ENCODE measurements at places on chromosomes 5 and 9.

DNA sequence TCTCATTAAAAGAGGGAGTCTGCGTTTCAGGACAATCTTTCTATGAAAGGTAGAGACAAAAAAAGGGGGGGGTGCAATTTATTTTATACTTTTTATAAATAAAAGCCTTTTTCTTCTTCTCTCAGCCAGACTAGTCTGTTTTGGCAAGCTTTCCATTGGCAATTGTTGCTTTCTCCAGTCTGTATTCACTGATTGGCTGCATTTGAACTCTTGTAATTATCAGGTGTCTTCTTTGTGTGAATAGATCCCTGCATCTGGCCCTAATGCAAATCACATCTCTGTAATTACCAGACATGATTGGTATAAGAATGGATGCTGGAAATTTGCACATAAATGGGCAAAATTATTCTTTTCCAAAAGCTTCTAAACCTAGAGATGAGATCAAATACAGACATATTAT lies 7.6 kb upstream of the EQTN start:
- DNase-seq = no peak

DNA sequence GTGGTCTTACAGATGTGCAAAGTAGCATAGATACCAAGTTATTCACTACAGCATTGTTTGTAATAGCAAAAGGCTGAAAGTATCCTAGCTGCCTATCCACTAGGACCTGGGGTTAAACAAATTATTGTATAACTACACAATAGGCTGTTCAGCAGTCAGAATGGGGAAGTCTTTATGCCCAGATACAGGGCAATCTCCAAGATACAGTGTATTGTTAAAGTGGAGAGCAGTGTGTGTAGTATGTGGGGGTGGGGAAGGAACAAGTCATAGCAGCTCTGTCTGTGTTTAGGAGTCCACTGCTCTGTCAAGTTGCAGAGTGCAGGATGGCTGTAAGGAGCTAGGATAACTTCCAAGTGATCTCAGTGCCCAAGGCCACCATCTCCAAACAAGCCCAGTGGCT lies 5.5 kb downstream of the PCYOX1L start:
- no peak for DNase-seq

- no peak for DNase-seq
Observed at GRCh38 chr9:133112663-133113026, 8.4 kb downstream of the RALGDS start.

- no peak for DNase-seq
Observed at GRCh38 chr5:8683496-8683895, 814.5 kb downstream of the MTRR start.

DNA sequence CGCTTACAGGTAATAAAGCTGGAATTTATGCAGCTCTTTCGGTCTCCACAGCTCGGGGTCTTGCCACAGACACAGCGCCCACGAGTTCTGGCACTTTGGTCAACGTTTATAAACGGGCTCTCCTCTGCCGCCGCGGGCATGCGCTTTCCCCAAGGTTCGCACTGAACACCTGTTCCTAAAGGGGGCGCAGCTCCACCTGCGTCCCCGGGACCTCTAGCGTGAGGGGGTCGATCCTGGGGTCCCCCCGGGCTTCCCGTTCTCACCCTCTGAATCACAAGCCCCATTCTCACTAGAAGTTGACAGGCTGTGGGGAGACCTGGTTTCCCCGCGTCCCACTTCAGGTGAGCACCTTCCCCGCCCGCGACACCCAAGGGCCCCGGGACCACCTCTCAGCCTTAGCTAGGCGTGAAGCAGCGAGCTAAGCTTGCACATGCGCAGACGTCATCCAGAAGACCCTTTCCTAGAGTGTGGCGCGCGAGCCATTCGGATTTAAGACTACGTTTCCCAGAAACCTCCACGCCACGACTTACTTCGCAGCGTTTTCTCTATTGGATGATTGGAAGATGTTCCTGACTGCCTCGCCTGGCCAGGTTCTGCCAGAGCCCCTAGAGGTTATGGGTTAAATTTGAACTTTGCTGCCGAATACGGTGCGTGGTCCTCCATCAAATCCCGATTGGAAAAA lies 21.3 kb upstream of the ZNF782 start:
- peak; percentile 65 for DNase-seq

DNA sequence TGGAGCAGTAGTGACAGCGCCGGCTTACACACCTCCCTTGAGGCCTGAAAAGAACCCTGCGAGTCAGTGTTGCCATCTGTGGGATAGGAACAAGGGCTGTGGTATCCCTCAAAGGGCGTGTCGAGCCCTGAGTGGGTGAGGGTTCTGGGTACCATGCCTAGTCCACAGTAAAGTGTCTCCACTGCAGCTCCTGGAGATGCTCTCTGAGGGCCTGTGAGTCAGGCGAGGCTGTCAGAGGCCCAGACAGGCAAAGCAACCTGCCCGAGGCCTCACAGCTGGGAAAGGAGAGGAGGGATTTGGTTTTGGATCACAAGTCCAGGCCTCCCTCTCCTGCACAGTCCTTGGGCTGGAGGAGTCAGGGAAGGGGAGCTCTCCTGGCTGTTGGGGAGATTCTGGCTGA lies 6.1 kb downstream of the PRRX2 start:
- DNase-seq = no peak

- peak; percentile 81 for DNase-seq
Observed at GRCh38 chr9:110443146-110443865, 105.6 kb upstream of the TXNDC8 start.

- peak; percentile 45 for DNase-seq
Observed at GRCh38 chr5:123035918-123036390, 571 bp downstream of the PPIC start.

DNA sequence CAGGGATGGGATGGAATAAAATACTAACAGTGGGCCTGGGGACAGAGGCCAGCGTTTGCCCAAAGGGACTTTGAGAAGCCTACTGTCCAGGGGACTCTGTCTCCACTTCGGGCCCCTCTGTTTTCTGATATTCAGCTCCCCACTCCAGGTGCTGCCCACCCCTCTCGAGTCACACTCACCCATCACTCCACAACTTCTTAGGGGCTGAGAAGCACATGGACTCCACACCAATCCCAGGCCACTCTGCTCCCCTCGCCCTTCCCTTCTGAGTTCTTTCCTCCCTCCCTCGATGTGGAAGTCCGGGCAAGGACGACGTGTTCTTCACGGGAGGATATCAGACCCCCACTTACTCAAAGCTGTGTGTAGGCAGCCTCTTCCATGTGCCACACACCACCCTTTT lies 124.5 kb downstream of the BARX1 start:
- DNase-seq = no peak

- DNase-seq = peak; percentile 25
Observed at GRCh38 chr5:40879163-40879942, 29.9 kb upstream of the C7 start.

DNA sequence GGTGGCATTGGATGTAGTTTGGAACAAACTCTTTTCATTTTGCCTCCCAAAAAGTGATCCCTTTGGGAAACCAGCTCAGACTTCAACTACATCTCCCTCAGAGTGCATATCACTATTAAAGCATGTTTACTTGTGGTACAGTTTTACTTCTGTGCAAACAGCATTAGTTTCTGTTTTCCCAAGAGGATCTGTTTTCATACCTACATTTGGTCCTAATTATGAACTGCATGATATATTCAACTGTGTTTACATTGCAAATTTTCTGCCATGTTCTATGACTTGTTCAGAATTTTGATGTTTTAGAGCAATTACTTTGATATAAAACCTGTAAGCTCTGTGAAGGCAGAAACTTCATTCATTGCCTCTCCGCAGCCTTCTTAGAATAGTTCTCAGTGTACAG lies 681.5 kb upstream of the ACO1 start:
- DNase-seq = no peak

DNA sequence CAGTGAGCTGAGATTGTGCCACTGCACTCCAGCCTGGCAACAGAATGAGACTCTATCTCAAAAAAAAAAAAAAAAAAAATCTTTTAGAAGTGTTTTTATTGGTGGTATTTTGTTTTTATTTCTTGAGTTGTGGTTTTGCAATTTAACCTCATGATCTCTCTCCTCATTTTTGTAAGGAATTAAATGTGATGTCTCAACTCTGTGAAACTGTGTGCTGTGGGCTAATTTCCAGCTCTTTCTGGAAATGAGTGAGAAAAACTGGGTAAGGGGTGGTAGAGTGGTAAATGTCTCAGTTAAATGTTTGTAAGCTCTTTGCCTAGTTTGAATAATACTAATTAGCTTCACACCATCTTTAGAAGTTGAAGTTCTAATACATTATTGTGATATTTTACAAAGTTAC lies 29.0 kb downstream of the ACO1 start:
- DNase-seq = no peak

DNA sequence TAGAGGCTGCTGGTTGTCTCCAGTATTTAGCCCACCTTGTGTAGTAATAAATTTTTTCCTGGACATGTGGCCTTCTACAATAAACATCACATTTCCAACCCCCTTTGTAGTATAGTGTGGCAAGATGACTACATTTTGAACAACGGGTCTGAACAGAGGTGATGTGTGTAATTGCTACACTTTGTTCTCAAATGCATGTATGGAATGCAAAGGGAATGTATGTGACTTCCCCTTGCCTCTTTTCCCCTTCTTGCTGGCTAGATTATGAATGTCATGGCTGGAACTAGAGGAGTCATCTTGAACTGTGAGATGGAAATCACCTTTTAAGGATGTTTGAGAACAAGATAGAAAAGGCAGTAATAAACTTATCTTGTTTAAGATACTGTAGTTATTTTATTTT lies 54.5 kb downstream of the PRR16 start:
- DNase-seq = peak; percentile 59

Data from fibroblast of skin of right biceps (primary cell).